NAMALWA (cell line): ENCODE measurements at places on chromosomes 5 and 9.

- DNase-seq = no peak
Observed at GRCh38 chr5:143606043-143606752, 202.7 kb upstream of the NR3C1 start.

DNA sequence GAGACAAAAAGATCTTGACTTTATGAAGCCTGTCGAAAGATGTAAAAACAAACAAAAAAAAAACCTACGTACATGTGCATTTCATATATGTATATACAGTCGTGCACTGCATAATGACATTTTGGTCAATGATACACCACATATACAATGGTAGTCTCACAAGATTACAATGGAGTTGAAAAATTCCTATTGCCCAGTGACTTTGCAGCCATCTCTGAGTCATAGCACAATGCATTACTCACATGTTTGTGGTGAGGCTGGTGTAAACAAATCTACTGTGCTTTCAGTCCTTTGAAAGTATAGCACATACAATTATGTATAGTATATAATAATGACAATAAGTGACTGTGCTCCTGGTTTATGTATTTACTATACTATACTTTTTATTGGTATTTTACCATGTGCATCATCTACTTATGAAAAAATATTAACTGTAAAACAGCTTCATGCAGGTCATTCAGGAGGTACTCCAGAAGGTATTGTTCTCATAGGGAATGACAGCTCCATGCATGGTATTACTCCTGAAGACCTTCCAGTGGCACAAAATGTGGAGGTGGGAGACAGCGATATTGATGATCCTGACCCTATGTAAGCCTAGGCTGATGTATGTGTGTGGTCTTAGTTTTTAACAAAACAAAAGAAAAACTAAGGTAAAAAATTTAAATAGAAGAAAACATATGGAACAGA, 73.7 kb upstream of the FST start:
- no peak for DNase-seq

DNA sequence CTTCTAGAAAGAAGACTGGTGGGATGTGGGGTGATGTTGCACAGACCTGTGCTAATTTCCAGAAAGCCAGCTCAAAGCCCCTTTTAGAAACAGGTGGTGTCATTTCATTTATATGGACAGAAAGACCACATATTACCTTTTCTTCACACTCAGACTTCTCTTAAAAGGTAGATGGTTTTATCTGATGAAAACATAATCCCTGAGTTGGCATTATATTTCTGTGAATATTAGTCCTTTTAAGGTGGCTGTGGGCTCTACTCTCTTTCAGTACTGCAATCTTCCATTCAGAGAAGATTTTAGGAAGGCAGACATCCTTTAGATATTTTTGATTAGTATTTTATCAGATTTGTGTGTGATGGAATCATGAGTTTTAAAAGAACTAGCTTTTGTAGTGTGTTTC, 73.2 kb downstream of the PPIC start:
- DNase-seq = no peak

- DNase-seq = no peak
Observed at GRCh38 chr5:157290156-157290980, 24.4 kb downstream of the CYFIP2 start.

DNA sequence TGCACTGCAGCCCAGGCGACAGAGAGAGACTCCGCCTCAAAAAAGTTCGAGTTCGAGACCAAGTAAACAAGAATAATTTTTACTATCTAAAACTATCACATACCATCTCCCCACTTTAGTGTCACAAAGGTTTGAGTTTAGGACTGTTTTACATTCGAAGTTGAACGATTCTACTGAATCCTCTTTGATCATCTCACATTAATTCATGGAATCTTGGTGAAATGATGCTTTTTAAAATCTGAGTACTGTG, 715 bp upstream of the RPS6 start:
- DNase-seq = peak; percentile 17

GRCh38 chr5:40507095-40507494, 172.6 kb upstream of the PTGER4 start:
- DNase-seq = peak; percentile 21

DNA sequence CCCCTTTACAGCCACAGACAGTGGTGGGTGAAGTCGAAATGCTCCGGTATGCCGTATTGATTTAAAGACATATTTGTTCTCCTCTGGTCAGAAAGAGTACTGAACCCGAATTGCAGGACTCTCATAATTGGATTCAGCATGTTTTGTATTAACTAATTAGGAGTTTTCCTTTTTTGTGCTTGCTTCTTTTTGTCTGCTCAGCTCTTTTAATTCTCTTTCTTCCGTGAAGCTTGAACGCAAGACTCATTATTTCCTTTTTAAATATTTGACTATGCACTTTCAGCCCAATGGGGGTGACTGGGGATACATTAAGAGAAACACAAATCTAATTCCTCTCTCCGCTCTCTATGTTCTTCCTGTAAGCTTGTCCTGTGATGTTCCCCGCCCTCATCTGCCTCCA, 246.6 kb upstream of the IRX2 start:
- DNase-seq = no peak

GRCh38 chr5:134450374-134450773, 38.7 kb upstream of the CDKN2AIPNL start:
- no peak for DNase-seq

- peak; percentile 8 for DNase-seq
Observed at GRCh38 chr5:111670826-111671492, 86.0 kb downstream of the NREP start.

- no peak for DNase-seq
Observed at GRCh38 chr5:61330845-61331406, 1.1 kb upstream of the ZSWIM6 start.

- no peak for DNase-seq
Observed at GRCh38 chr9:126217250-126217653, 109.4 kb upstream of the MVB12B start.

- no peak for DNase-seq
Observed at GRCh38 chr5:37212096-37212495, 37.1 kb downstream of the CPLANE1 start.

GRCh38 chr9:35072461-35073278, at the start of gene VCP:
Gene VCP (minus strand): TSS chr9:35072625. CDS start chr9:35072353, 272 bp downstream.
- DNase-seq = peak; percentile 98

DNA sequence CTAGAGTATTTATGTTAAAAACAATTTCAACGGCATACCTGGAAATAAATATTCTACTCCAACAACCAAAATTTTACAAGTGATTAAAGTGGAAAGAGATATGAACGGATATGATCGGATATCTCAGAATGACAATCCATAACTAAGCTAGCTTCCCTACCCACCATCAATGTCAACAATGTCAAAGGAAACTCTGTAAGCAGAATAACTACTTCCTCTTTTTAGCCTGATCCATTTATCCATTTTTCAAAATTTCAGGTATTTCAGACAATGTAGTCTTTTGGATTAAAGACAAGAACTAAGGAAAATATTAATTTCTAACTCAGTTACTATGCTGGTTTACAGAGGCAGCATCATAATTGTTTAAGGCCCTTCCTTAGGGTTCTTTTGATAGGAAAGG, 188.7 kb downstream of the DENND1A start:
- no peak for DNase-seq

DNA sequence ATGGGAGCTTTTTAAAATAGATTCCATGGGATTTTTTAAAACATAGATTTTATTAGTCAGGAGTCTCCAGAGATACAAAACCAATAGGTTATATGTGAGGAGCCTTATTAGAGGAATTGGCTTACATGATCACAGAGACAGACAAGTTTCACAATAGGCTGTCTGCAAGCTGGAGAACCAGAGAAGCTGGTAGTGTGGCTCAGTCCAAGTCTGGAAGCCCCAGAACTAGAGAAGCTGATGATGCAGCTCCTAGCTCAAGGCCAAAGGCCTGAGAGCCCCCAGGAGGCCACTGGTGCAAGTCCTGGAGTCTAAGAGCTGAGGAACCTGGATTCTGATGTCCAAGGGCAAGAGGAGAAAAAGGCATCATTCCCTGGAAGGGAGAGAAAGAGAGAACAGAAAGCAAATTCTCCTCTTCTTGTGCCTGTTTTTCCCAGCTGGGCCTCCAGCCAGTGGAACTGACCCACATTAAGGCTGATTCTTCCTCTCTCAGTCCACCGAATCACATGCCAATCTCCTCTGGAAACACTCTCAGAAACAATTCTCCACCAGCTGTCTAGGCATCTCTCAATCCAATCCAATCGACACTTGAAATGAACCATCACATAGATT, 59.3 kb downstream of the AHRR start:
- DNase-seq = no peak

GRCh38 chr5:179746872-179747271, 14.2 kb downstream of the MAML1 start:
- no peak for DNase-seq

DNA sequence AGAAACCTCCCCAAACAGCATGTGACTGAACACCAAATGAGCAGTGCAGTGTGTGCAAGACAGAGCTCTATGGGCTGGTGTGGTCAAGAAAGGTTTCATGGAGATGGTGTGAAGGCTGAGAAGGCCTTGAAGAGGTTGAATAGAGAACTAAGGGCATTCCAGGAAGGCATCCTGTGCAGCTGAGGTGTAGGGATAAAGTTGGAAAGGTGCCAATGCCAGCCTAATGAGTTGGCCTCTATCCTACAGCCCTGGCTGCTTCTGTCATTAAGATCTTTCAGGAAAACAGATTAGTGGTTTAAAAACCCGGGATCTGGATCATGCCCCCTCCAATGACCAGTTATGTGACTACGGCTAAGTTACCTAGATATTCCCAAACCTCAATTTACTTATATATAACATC, 4.0 kb downstream of the HDAC3 start:
- no peak for DNase-seq

DNA sequence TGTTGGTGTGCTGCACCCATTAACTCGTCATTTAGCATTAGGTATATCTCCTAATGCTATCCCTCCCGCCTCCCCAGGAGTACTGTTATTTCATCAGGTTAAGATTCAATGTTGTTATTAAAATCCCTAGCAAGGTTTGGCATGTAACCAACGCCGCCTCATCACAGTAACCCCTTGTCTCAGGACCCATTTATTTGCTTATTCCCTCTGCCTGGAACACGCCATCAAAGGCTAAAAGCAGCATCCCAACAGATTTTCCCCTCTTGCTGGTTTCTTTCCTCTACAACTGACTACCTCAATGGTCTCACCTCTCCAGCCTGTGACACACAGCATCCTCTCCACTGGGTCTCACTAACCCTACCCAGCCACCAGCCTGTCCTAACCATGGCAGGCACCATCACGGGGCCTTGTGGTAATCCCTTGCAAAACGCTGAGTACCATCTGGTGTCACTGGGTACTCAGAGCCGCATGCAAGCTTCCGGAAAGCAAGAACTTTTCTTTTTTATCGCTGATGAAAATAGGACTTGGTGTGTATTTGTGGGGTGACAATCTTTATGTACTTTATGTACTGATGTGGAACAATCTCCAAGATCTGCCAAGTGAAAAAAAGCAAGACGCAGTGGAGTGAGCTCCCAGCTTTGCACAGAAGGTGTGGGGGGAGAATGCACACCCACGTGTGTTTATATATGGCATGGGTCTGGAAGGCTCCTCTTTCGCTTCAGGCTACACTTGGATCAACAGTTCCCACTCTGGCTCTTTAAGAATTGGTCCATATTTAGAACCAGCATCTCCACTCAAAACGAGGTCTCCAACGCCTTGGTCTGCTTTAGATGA, 6.1 kb downstream of the RPS14 start:
- peak; percentile 31 for DNase-seq

- DNase-seq = no peak
Observed at GRCh38 chr9:91037511-91038482, 236.2 kb downstream of the SYK start.

DNA sequence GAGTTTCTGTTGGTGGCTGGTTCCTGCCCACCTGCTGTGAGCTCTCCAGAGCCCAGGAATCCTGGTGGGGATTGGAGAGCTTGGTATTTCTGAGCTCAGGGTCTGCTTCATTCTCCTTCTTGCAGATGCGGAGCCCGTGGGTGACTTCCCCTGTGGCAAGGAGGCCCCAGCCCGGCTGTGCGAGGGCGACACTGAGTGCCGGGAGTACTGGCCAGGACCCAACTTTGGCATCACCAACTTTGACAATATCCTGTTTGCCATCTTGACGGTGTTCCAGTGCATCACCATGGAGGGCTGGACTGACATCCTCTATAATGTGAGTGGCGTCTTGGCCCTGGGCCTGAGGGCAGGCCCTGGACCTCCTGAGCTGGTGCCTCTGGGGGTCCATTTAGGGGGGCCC, 39.5 kb downstream of the CACNA1B start:
- no peak for DNase-seq

GRCh38 chr5:56006094-56006493, 11.3 kb upstream of the IL6ST start:
- no peak for DNase-seq

DNA sequence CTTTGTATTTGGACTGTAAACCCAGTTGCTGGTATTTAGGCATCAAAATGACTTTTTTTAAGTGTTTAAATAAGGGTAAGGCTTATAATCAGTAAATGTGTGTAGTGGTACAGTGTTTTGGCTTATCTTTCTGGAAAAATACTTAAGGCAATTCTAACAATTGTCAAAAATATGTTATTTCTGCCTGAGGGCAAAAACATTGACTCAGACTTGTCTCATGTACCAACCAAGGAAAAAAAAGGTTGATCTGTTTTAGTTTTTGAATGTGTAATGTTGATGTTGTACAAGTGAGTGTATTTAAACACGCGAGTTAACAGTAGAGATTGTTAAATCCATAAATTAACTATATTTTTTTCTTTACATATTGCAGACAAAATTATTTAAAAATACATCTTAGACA, 277.8 kb upstream of the TYRP1 start:
- DNase-seq = no peak

GRCh38 chr9:114167591-114168091, 12.3 kb downstream of the COL27A1 start:
- no peak for DNase-seq
